Non-pigmented ciliary epithelial cell (primary cell): ENCODE measurements at places on chromosomes 7 and 10.

- DNase-seq: no peak
These were observed 165.2 kb downstream of the RELN start for GRCh38 chr7:103824251-103824650.

GRCh38 chr7:90211391-90212148 lies at the start of gene STEAP2:
TSS of gene STEAP2 (plus strand) at chr7:90211740. CDS start at chr7:90225083, 13,343 bp downstream.
- peak; percentile 69 for DNase-seq

DNA sequence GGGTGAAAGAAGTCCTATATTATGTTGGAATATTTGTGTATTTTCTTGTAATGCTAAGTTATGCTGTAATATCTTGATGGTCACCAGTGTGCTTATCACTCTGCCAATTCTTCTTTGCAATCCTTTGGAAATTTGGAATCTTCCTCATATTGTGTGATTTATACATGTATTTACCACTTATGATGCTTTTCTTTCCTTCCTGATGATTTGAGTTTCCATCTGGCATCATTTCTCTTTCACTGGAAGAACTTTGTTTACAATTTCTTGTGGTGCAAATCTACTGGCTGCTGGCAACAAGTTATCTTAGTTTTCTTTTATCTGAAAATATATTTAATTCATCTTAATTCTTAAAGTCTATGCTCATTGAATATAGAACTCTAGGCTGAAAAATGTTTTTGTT lies 29.2 kb downstream of the CFAP69 start:
- DNase-seq: no peak

DNA sequence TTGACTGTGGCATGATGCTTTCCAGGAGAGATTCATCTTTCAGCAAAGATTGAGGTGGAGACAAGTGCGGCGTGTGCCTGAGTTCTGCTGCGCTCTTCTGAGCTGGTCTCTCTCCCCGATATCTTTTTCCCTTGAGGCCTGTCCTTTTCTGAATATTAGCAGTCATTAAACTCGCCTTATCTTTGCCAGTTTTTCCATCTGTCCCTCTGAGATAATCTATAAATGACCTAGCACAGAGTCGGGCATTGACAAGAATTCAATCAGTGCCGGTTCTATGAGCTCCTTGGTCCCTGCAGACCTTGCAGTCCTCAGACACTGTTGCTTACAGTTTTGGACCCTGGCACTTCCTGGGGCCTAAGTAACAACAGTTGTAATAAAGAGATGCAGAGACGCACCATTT lies 89.7 kb upstream of the IKZF1 start:
- no peak for DNase-seq

DNA sequence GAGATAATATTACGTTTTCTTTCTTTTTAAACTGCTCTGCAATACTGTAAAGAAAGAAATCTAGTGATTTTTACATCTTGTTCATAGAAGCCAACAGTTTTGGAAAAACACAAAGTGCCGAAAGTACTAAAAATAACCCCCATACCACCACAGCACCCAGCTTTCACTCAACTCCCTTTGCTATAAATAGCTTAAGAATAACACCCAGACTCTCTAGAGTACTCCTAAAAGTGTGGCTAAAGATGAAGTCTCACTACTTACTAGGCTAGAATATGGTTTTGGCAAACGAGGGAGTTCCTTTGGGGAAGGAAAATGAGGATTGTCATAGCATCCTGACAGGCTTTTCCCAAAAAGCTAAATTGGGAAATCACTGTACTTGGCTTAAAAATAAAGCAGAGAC lies 151.8 kb upstream of the ANK3 start:
- DNase-seq: no peak

- no peak for DNase-seq
These were observed 220.3 kb downstream of the RPS24 start for GRCh38 chr10:78254013-78254412.

DNA sequence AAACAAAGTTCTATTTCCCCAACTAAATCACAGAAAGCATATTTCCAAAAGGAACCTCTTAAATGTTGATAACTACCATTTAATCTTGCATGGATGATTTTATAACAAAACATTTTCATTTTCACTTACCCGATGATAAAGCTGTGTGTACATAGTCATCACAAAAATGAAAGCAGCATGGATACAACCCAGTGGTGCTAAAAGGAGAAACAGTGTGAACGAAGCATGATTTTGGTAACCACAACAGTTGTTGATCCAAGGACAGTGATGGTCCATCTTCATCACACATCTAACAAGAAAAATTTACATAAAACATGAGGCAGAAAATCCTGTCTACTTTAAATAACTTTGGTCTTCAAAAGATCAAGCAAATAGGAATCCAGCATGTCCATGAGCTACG lies 4.7 kb downstream of the ZDHHC6 start:
- no peak for DNase-seq

DNA sequence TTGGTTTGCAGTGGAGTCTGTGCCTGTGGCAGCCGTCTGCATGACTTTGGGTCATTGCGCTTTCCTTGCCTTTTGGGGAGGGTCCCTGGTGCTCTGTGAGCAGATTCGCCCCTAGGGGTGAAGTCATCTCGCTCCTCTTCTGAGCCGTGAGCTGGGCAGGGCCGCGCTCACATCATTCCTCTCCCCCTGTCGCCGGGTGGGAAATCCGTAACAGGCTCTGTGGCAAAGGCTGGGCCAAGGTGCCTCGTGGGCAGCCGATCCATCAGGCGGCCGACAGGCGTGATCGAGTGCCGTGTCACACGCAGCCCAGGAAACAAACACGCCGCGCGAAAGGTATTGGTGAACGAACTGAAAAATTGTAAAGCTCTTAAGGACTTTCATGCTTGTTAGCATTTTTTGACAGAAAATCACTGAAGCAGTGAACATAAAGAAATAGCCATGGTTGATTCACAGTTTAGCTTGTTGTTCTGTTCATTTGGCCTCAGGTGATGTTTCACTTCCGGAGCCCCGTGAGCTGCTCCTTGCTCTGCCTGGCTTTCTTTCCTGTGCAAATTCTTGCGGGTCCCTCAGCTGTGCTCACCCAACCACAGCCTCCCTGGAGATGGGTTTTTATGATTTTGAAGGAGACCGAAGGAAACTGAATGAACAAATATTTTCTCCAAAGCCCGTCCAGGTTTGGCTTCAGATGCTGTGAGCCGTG lies 122.1 kb downstream of the NKX6-2 start:
- no peak for DNase-seq

- no peak for DNase-seq
These were observed 7.5 kb upstream of the RBP3 start for GRCh38 chr10:47340608-47341170.

- DNase-seq: no peak
These were observed 184.5 kb downstream of the GATA3 start for GRCh38 chr10:8238986-8239385.

- no peak for DNase-seq
These were observed 69.2 kb downstream of the C10orf105 start for GRCh38 chr10:71650397-71650796.

DNA sequence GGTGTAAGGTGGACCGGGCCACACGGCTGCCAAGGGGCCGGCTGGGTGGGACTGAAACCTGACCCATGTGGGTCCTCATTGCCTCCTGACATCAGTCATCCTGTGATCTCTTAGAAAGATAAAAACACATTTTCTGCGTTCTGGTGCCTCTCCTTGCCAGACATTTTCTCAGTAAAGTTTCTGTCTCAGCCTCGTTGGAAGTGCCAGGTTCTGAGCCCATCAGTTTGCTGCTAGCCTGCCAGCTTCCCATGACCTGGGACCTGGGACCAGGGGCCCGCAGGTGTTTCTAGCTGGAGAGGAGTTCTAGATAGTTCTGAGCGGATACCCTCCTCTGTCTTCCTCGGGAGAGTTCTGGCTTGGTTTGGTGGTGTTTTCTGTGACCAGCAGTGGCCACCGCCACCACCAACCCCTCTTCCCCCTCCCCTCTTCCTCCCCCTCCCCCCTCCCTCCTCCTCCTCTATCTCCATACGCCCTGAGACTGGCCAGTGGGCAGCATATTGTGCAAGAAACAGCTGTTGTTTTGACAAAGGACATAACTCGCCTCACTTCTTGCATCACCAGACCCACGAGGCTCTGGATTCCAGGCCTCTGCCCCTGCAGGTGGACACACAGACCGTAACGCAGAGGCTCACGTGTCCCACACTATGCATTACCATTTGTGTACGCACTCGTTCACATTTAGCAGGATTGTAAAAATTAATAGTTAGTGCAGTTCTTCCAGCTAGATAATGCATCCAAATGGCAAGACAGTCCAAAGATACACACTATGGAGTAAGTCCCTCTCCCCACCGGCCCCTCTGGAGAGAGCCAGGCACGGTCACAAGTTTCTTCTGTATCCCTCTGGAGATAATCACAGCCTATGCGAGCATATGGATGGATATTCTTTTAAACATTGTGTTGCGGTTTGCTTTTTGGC lies 94.6 kb downstream of the CUX1 start:
- peak; percentile 44 for DNase-seq

DNA sequence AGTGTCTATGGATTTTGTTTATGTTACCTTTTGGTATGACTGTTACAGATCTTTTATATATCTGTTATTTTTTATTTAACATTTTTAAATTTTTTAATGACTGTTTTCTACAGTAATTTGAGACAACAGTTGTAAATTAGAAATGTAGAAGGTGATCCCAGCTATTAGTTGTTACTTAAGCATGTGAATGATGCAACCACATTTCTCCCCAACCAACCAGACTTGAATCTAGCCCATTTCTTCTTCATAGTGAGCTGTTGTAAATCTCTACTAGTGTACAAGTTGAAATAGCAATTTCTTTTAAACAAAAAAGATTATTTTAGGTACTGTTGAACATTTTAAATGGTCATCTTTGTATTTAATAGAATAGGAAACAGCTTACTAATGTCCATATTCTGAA lies 18.0 kb downstream of the TMEM106B start:
- DNase-seq: no peak

DNA sequence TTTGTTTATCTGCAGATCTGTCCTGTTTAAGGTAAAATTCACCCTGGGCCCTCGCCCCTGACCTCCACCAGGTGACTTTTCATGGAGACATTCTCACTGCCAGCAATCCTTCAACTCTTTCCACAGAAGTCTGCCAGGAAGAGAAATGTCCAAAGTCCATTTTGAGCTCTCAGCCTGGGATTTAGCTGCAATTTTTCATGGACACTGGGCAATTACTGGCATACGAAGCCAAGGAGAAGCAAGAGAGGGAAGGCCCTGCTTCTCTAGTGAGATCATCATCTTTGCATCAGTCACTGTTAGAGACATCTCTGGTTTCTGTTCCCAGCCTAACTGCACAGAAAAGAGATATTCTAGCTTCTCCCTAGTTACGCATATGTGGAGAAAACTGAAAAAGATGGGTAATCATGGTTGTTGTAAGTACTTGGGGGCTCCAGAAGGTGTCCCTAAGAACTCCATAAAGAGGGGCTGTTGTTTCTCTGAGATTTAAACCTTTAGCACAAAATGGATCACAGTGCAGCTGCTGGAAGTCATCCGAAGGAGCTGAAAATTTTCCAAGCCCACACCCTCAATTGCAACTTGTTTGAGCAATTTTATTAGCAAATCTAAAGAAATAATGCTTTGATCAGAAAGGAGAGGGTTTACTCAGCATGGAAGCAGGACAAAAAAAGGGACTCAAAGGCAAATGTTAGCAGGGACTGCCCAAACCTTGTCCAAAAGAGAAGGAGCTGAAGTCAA lies 168.9 kb downstream of the SNX10 start:
- no peak for DNase-seq

DNA sequence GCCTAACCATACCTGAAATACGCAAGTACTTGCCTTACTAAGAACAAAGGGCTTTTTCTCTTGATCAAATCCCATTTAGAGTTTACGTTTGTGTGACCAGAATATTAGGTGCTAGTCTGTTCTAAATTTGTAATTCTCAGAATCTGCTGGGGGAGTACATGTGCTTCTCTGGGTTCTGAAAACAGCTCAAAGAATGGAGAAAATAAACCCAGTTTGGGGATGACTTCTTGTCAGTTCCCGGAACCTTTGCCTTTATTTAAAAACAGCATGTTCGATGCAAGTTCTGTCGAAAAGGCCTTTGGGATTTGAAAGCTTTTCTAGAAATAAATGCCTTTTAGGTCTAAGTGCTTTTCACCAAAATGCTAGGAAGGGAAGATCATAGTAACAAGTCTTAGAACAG lies 147.0 kb downstream of the ARID5B start:
- DNase-seq: no peak

- no peak for DNase-seq
These were observed 190.2 kb upstream of the MYO3A start for GRCh38 chr10:25743832-25744231.
